ENCODE measurements at places on chromosomes 1 and 21. TPM values are rescaled to one million over a fixed set of nuclear protein-coding genes. Genes with fewer than 3 reads are reported as not detected.

SH2D2A gene
- not detected for total RNA-seq

IL12RB2 gene
- not detected for total RNA-seq

DNA sequence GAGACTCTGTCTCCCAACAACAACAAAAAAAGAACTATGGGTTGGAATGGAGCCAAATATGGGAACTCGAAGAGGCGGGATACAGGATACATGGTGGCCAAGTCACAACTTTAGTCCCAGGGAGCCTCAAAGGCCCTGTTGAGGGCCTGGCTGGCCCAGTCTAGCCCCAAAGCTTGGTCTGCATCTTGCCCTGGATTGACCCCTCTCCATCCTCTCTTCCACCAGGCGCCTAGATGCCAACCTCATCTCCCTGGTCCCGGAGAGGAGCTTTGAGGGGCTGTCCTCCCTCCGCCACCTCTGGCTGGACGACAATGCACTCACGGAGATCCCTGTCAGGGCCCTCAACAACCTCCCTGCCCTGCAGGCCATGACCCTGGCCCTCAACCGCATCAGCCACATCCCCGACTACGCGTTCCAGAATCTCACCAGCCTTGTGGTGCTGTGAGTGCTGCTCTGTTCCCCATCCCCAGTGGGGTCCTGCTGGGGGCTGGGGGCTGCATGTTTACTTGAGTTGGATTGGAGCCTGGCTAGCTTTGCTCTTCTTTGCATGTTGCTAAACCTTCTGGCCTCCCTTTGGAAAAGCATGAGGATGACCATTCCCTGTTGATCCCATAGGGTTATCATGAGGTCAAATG, 65.5 kb downstream of the UBE2T start:
- no peak for DNase-seq

ZMYND12 gene
- total RNA-seq, result 0.32 TPM

GRCh38 chr1:90721210-90722194, 4.4 kb upstream of the BARHL2 start:
- peak; percentile 61 for DNase-seq

A3GALT2 gene
- total RNA-seq, result not detected

PLPPR4 gene
- total RNA-seq, result 4.8 TPM

TMPRSS2 gene
- total RNA-seq, result not detected

TARBP1 gene
- total RNA-seq, result 20.3 TPM
